GM12892 (cell line): ENCODE measurements at places on chromosomes 16 and 17.

GRCh38 chr16:89460556-89460955 lies 29.8 kb downstream of the ANKRD11 start:
- DNase-seq = no peak

DNA sequence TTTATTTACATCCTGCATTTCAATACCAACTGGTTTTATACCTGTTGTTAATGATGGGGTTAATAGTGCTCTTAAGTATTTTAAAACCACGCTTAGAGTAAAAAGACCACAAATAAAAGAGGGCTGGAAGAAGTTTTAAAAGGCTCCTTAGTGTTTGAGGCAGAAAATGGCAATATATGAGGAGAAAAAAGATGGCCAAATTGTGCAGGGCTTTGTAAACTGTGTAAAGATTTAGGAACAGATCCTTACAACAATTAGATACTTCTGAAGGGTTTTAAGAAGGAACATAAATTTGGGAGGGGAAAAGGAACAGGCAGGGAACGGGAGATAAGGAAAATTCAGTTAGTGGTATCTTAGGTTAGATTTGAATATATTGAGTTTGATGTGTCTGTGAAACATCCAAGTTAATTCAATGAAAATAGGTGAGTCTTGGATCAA lies 12.7 kb downstream of the CDC27 start:
- DNase-seq = no peak

GRCh38 chr16:49619811-49620157 lies 236.1 kb downstream of the ZNF423 start:
- DNase-seq = no peak

GRCh38 chr16:85363881-85364280 lies 249.2 kb upstream of the GSE1 start:
- no peak for DNase-seq

DNA sequence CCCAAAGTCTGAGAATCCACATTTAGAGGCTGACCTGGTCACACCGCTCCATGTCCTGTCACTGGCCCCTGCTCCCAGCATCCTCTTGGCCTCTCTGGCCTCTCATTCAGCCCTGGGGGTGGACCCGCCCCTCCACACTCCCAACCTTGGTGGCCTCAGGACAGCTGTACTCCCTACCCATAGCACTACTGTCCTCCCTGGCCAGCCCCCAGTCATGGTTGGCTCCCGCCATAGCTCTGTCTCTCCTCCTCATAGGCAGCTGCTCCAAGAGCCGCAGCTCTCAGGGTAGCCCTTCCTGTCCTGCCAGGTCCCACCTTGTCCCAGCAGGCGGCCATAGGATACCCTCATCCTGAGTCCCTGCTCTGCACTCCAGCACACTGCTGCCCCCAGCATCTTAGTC lies 38.0 kb upstream of the PHB1 start:
- DNase-seq = no peak
